ENCODE measurements at places on chromosomes 7 and 10.

DNA sequence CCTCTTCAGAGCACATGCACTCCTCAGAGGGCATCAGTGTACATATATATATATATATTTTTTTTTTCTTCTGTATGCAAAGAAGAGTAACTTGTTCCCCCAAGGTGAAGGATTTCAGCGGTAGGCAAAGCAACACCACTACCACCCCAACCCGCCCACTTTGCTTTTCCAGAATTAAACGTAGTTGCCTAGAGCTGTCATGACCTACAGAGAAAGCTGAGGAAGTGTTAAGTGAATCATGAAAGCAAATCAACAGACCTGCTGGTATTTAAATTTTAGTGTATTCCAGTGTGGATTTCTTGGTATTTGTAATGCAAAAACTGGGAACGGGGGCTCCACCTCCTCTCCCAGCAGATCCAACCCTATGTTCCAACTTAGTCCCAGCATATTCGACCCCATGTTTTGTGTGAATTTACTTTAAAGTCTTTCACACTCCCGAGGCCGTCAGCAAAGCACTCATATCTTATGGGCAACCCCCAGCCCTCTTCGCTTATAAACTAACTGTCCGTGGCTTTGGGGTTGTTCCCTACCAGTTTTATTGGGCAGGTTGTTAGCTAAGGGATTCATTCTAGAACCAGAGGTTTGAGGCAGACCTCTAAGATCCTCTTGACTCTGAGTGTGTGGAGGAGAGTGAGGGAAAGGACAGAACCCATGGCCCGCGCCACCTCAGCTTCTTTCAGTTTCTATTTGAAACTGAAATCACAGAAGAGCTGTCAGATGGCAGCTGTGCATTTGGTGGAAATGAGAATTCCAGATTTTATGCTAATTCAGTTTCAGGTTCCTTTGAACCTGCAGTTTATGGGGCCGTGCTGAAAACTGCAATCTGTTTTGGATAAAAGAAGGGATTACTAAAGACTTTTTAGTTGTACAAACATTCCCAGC, 450.2 kb upstream of the GALNT17 start:
- no peak for DNase-seq

GRCh38 chr10:19449860-19450259, 366.4 kb upstream of the PLXDC2 start:
- no peak for DNase-seq

- DNase-seq, result no peak
Measured at GRCh38 chr7:139427788-139428187, 55.7 kb downstream of the KLRG2 start.

DNA sequence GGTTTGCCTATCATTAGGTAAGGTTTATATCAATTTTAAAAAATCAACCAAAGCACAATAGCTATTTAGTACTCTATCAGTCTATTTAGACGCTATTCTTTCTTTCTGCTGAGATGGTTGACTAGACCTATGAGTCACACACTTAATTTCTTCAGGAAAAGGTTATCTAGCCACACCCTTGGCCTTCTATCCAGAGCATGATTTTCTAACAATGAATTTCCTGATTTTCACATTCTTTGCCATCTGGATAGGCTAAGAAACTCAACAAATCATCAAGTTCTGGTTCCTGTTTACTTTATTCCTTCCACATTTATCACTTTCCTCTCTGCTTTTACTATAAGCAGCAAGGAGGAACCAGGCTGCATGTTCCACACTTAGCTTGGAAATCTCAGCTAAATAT, 8.1 kb downstream of the PRPS1L1 start:
- DNase-seq, result no peak

GRCh38 chr10:110273474-110273873, 31.2 kb downstream of the SMNDC1 start:
- DNase-seq, result no peak

- DNase-seq, result no peak
Measured at GRCh38 chr7:86825264-86825663, 181.6 kb downstream of the GRM3 start.

DNA sequence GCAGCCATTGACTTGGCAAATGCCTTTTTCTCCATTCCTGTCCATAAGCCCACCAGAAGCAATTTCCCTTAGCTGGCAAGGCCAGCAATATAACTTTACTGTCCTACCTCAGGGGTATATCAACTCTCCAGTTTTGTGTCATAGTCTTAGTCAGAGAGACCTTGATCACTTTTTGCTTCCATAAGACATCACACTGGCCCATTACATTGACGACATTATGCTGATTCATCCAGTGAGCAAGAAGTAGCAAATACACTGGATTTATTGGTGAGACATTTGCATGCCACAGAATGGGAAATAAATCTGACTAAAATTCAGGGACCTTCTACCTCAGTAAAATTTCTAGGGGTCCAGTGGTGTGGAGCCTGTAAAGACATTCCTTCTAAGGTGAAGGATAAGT, 649.7 kb upstream of the ANKRD30A start:
- no peak for DNase-seq

- peak; percentile 56 for DNase-seq
Measured at GRCh38 chr7:826230-826917, 5.9 kb upstream of the SUN1 start.

- no peak for DNase-seq
Measured at GRCh38 chr7:70525991-70526390, 606.0 kb upstream of the GALNT17 start.

DNA sequence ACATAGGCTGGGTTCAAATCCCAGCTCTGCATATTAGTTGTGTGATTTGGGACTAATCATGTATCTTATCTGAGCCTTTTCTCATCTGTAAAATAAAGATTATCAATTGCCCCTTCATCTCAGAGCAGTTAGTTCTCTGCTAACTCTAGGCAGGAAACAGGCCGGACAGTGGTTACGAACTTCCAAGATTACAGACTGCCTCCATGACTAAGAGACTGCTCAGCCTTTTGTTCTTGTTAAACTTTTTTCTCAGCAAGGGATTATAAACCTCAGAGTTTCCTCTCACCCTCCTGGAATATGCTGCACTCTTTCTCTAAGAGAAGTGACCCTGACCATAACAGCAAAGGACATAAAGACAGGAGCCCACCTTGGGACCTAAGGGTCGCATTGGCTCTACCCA, 52.5 kb upstream of the NFKB2 start:
- DNase-seq, result no peak

DNA sequence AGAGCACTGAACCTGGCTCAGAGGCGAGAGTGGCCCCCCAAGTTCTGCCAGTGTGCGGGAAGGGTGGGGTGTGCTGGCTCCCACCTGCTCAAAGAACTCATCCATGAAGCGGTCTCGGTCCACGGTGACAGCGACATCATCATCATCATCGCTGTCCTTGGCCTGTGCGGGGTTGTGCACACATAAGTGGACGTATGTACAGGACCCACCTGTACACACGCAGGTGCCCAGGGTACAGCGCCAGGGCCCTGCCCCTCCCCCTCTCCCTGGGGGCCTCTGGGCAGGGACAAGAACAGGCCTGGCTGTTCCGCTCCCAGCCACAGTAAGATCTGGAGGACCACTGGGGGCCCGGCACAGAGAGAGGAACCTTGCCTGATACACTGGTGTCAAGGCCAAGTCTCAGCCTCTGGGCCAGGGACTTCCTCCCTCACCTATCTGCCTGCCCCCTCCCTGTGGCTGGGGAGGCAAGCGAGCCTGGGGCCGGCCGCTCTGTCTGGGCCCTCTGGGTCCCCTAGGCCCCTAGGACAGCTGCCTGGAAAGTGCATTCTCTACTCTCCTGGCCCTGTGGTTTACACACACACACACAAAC, 10.4 kb downstream of the STX1A start:
- no peak for DNase-seq

DNA sequence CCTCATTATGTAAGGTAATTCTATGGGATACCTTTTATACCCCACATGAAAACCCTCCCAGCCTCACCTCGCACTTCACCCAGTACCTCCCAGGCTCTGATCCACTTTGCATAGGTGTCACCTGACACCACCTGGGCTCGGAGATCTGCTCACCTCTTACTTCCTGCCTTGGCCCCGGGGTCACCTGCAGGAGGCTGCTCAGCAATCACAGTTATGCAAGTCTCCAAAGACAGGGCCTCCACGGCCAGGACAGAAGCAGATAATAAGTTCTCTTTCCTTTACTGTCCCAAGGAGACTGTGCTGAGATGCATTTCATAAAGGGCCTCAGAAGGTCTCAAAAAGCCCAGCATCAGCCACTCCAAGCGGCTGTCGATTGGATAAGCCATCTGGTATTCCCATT, 112.4 kb upstream of the PPP2R2D start:
- DNase-seq, result no peak

- DNase-seq, result no peak
Measured at GRCh38 chr7:95317546-95317945, 6.8 kb downstream of the PON1 start.

DNA sequence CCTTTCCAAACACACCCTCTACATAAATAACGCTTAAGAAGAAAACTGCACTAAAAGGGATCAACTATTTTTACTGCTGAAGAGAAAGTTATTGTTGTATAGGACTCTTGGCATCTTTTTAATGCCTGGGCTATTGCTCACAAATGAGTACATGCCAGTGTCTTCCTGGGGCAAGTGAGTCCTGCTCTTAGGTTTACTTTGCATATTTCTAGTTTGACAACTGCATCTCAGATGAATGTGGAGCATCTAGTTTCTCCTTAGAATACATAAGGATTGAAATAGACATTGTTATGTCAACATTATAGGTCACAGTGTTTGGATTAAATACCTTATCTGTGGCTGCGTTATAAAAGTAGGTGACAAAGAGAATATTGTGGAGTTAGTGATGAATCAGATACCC, 44.5 kb downstream of the PSMC2 start:
- DNase-seq, result no peak

- DNase-seq, result no peak
Measured at GRCh38 chr7:27131390-27131819, 848 bp upstream of the HOXA4 start.

DNA sequence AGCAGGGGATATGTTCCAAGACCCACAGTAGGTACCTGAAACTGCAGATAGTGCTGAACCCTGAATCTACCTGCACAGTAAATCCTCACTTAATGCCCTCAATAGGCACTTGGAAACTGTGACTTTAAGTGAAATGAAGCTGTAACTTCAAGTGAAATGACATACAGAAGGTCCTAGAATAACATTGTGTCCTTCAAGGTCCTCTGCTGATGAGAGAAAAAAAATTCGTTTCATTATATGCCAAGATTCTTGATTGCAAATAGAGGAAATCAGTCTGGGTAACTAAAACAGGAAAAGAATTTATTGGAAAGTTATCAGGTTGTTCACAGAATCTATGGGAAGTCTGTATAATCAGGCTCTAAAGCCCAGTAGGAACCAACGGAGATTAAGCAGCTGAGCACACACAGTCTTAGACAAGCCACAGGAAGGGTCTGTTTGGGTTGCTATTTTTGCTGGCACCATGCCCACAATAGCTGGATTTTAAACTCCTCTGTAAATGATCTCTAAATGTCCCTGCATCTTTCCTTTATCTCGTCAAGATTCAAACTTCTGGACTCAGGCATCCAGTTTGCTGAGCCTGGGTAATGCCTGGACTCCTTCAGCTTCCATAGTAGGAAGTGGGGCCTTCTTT, 57.5 kb downstream of the EXOC4 start:
- peak; percentile 51 for DNase-seq

- DNase-seq, result peak; percentile 78
Measured at GRCh38 chr10:47034441-47035051, 123.3 kb downstream of the PTPN20 start.

- no peak for DNase-seq
Measured at GRCh38 chr7:124130-124949, 68.0 kb upstream of the FAM20C start.

DNA sequence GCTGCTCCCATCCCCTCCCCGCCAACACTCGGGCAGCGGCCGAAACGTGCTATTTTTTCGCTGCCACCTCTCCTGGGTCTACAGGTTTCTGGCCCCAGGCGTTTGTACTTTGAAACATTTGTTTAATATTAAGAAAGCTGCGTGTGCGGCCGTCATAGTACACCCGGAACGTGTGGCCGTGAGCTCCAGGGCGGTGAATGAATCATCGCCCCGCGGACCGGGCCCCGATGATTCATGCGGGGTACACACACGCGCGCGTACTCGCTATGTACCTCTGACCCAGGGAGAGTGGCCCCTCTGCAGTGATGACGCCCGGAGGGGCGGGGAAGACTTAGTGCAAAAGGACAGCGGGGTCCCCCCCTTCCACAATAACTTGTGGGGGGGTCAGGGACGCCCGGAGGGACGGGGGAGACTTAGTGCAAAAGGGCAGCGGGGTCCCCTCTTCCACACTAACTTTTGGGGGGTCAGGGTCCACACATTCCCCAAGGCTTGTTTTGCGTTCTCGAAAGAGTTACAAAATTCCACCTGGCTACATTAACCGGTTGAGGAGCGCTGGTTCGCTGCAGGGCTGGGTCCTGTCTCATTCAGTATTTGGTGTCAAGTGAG, 56.5 kb upstream of the PCGF5 start:
- DNase-seq, result peak; percentile 24

DNA sequence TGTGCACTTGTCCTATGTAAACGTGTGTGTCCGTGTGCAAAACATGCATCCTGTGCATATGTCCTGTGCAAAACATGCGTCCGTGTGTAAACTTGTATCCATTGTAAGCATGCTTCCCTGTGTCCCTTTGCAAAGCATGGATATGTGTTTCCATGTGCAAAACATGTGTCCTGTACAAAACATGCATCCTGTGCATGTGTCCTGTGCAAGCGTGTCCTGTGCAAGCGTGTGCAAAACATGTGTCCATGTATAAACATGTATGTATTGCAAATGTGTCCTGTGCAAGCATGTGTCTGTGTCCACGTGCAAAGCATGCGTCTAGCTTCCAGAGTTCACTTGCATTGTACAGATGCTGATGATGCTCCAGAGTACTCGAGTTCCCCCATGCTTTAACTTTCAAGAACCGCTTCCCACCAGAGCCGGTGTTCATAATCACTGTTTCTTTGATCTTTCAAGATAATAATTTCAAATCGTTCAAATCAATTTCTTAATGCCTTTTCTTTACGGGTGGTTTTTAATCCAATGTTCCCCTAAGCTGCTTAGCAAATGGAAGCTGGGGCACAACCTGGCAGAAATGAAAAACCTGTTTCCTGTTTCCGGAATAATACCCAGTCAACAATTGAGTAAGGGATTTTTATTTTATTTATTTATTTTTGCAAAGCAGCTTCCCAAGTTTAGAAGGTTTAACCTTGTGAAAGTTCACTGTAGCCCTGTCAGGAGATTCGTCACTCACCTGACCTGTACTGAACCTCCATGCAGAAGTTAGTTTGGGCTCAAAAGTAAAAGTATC, 641 bp upstream of the ASB13 start:
- no peak for DNase-seq

GRCh38 chr7:152344253-152344652, 91.5 kb downstream of the KMT2C start:
- no peak for DNase-seq

DNA sequence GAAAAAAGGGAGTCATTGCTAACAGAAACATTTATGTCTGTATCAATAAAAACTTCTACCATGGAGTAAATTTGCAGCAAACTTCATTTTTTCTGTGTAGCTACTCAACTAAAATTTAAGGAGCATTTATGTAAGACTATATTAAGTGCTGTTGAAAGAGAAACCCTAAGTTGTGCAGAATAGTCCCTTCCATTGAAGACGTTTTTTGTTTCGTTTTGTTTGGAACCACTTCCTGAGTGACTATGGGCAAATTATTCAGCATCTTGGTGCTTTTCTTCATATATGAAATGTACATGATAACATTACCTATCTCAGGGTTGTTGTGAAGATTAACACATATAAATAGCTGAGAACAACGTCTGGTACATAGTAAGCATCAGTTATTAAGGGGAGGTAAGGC, 24.3 kb downstream of the SEM1 start:
- DNase-seq, result no peak

Data from BE2C (cell line).